ENCODE measurements at places on chromosomes 3 and 15.

GRCh38 chr3:60095516-60095915 is 1045.7 kb upstream of the CFAP20DC start:
- DNase-seq: no peak

GRCh38 chr3:186299327-186299726 is 62.7 kb downstream of the DGKG start:
- no peak for DNase-seq

GRCh38 chr3:55630921-55631299 is 143.8 kb upstream of the WNT5A start:
- no peak for DNase-seq

- no peak for DNase-seq
Observed at GRCh38 chr15:25417604-25418003, 21.2 kb downstream of the UBE3A start.

GRCh38 chr3:119594066-119594465 is 3.6 kb upstream of the PLA1A start:
- DNase-seq: no peak

GRCh38 chr15:97993310-97993738 is 32.8 kb downstream of the ARRDC4 start:
- DNase-seq: no peak

GRCh38 chr15:52408823-52409222 is 113.2 kb upstream of the MYO5C start:
- DNase-seq: no peak

DNA sequence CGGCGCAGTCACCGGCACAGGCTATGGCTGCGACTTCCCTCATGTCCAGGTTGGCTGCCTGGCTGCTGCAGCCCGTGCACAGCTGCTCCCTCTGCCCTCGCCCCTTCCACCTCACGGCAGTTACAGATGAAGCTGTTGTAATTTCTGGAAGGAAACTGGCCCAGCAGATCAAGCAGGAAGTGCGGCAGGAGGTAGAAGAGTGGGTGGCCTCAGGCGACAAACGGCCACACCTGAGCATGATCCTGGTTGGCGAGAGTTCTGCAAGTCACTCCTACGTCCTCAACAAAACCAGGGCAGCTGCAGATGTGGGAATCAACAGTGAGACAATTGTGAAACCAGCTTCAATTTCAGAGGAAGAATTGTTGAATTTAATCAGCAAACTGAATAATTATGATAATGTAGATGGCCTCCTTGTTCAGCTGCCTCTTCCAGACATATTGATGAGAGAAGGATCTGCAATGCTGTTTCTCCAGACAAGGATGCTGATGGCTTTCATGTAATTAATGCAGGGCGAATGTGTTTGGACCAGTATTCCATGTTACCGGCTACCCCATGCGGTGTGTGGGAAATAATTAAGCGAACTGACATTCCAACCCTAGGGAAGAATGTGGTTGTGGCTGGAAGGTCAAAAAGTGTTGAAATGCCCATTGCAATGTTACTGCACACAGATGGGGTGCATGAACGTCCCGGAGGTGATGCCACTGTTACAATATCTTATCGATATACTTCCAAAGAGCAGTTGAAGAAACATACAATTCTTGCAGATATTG is 13.2 kb upstream of the GNB4 start:
- no peak for DNase-seq

- DNase-seq: no peak
Observed at GRCh38 chr3:159960188-159961148, 28.2 kb upstream of the IL12A start.

DNA sequence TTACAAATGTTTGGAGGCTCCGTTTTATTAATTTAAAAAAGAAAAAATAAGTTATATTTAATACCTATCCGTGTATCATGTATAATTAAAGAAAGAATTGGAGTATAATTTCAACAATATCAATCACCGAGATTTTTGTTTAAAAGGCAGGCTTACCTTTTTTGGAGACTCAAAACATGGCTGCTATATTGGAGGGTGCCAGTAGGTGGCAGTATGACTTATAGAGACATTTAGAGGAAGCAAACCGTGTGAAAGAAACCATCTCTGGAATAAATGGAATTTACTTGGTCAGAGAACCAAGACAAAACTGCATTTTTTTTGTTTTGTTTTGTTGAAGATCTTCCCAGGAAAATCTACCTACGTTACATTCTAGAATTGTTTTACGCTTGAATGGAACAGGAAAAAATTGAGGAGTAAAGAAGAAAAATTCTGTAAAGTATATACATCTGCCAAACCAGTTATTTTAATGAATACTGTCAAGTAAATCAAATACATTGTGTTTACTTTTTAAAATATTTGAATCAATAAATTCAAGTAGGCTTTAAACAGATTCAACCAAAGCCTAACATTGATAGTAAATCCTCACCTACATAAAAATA is 802.6 kb upstream of the ALCAM start:
- peak; percentile 31 for DNase-seq

DNA sequence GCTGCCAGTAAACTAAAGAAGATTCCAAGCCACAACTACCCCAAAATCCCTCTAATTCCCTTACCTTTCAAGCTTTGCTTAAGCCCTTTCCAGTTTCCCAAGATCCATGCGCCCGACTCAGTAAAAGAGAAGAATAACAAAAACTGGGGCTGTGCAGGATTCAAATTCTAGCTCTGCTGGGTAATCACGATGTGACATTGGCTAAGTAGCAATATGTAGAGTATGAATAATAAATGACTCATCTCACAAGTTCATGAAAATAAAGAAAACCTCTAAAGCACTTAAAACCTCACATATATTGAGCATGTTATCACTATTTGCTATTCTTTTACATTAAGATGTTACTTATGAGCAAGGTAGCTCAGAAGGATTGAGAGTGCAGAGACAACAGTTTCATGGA is 522.2 kb upstream of the ZNF717 start:
- no peak for DNase-seq

DNA sequence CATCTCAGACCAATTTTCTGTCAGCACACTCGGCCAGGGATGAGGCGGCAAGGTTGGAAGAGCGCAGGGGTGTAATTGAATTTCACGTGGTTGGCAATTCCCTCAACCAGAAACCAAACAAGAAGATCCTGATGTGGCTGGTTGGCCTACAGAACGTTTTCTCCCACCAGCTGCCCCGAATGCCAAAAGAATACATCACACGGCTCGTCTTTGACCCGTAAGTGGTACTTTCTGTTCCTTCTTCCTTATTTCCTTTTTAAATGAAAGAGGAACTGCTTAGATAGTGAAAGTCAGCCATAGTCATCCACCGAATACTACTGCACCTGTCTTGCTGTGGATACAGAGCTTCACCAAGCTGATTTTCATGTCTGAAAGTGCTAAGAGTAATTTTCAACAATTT is 60.1 kb downstream of the SGO1 start:
- DNase-seq: no peak

GRCh38 chr15:65655457-65655856 is 33.7 kb downstream of the SLC24A1 start:
- DNase-seq: no peak

- DNase-seq: no peak
Observed at GRCh38 chr15:43346305-43346704, 15.9 kb upstream of the LCMT2 start.

DNA sequence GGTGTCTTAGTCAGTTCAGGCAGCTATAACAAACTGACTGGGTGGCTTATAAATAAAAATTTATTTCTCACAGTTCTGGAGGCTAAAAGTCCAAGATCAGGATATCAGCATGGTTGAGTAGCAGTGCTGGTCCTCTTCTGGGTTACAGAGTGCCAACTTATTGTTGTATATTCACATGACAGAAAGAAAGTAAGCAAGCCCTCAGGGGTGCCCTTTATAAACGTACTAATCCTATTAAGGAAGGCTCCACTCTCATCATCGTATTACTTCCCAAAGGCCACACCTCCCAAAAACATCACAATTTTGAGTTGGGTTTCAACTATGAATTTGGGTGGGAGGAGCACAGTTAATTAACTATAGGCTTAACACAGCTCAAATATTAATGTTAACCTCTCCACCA is 653.0 kb downstream of the DIPK2A start:
- DNase-seq: no peak

DNA sequence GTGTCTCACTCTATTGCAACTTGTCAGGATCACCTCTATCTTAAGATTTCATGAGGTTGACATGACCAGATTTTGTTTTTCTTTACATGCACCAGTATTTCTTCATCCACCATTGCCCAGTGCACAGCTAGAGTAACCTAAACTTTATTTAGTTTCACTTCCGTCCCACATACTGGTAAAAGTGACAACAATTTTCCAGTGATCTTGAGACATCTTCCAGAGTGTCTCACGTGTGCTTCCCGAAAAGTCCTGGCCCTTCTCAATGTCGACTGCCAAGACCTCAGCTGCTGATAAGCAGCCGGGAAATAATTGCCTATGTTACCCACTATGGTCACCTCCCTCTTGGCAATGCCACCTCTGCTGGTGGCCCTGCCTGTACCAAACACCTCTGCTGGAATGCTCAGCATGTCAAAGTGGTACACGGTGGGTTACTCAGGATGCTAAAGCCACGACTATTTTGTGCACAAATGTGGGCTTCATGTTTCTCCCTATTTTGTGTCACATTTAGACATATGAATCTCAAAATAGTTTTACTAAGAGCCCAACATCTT is 379.7 kb upstream of the TGFBR2 start:
- no peak for DNase-seq

- DNase-seq: no peak
Observed at GRCh38 chr3:5072100-5072816, 49.8 kb upstream of the ARL8B start.

DNA sequence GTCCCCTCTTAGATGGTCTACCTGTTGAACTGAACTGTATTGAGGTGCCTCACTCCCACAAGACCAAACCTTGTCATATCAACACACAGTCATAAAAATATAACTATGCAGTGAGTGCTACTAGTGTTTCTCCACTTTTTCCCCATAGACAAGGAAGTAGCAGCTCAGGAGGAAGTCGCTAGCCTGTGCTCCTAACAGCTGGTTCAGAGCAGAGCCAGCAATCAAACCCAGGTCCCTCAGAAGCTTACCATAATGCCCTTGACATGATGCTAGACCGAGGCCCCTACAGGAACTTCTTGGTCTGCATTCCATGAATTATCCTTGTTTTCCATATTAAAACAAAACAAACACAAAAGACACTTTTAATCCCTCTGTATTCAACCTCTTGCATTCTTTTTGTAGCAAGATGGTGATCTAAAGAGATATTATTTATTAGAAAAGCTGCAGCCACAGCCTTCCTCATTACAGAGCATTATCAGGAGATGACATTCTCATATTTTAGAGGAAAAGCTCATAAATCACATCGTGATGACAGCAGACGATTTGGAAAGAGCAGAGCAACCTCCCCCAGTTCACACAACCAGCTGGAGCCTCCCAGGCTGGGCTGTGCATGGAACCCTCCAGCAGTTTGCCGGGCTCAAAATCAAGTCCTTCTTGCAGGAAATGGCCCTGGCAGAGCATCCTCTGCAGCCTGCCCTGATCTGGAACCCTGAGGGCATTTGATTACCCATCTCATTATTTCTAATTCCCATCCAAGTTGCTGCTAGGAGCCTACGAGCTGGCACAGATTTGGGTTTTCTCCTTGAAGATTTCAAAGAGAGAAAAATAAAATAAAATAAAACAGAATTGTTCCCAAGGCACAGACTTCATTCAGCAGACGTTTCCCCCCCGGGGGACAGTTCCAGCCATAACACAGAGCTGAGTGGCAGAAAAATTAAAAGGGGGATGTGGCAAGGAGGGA is 118.8 kb downstream of the SRGAP3 start:
- DNase-seq: no peak

GRCh38 chr15:92845126-92845508 is 55.0 kb upstream of the CHD2 start:
- no peak for DNase-seq

DNA sequence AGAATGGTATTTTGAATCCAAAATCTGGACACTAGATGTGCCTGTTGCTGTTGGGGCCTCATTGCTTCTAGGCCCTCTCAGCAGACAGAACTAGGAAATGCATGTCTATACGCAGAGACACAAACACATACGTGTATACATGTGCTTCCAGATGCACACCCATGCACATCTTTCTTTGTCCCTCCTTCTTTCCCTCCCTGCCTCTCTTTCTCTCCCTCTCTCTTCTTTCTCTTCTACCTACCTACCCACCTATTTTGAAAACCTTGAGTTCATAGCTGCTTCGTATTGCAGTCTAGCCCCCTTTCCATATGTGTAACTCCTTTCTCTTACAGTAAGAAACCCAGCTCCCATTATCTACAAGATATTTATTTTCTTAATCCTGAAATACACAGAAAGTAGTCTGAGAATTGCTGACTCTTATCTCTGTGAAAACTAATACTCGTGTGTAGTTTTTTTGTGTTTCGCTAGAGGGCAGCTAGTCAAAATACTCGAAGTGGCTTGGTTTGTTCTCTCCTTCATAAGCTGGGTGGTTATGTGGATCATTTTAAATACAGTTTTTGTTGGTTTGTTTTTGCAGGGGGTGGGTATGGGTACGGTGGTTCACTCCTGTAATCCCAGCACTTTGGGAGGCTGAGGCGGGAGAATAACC is 18.5 kb downstream of the RPL32 start:
- no peak for DNase-seq

GRCh38 chr15:55168350-55168974 is 28.3 kb downstream of the RSL24D1 start:
- DNase-seq: peak; percentile 60
